ENCODE measurements at places on chromosomes 13 and 19.

GRCh38 chr13:41905600-41906254 lies 55.2 kb downstream of the VWA8 start:
- DNase-seq, result no peak

DNA sequence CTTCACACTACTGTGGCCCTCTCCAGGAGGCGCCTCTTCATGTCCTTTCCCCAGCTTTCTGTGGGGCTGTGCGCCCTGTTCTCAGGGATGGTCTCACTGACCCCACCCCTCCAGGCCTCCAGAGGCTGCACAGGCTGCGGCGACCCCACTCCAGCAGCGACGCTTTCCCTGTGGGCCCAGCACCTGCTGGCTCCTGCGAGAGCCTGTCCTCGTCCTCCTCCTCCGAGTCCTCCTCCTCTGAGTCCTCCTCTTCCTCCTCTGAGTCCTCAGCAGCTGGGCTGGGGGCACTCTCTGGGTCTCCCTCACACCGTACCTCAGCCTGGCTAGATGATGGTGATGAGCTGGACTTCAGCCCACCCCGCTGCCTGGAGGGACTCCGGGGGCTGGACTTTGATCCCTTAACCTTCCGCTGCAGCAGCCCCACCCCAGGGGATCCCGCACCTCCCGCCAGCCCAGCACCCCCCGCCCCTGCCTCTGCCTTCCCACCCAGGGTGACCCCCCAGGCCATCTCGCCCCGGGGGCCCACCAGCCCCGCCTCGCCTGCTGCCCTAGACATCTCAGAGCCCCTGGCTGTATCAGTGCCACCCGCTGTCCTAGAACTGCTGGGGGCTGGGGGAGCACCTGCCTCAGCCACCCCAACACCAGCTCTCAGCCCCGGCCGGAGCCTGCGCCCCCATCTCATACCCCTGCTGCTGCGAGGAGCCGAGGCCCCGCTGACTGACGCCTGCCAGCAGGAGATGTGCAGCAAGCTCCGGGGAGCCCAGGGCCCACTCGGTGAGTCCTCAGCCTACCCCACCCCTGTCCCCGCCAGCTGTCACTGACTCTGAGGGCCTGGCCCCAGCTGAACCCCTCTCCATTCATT lies 11.2 kb downstream of the ARHGAP33 start:
- DNase-seq, result no peak

- DNase-seq, result peak; percentile 20
These were observed 32.2 kb downstream of the ANKRD27 start for GRCh38 chr19:32642771-32643170.

- no peak for DNase-seq
These were observed 95.7 kb downstream of the FNDC3A start for GRCh38 chr13:49071341-49071937.

DNA sequence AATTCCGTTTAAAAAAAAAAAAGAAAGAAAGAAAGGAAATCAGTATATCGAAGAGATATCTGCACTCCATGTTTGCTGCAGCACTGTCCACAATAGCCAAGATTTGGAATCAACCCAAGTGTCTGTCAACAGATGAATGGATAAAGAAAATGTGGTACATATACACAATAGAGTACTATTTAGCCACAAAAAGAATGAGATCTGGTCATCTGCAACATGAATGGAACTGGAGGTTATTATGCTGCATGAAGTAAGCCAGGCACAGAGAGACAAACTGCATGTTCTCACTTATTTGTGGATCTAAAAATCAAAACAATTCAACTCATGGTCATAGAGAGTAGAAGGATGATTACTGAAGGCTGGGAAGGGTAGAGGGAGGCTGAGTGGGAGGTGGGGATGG lies 16.3 kb downstream of the ZNF565 start:
- no peak for DNase-seq

GRCh38 chr19:50377051-50377461 lies 799 bp downstream of the NR1H2 start:
- DNase-seq, result no peak

DNA sequence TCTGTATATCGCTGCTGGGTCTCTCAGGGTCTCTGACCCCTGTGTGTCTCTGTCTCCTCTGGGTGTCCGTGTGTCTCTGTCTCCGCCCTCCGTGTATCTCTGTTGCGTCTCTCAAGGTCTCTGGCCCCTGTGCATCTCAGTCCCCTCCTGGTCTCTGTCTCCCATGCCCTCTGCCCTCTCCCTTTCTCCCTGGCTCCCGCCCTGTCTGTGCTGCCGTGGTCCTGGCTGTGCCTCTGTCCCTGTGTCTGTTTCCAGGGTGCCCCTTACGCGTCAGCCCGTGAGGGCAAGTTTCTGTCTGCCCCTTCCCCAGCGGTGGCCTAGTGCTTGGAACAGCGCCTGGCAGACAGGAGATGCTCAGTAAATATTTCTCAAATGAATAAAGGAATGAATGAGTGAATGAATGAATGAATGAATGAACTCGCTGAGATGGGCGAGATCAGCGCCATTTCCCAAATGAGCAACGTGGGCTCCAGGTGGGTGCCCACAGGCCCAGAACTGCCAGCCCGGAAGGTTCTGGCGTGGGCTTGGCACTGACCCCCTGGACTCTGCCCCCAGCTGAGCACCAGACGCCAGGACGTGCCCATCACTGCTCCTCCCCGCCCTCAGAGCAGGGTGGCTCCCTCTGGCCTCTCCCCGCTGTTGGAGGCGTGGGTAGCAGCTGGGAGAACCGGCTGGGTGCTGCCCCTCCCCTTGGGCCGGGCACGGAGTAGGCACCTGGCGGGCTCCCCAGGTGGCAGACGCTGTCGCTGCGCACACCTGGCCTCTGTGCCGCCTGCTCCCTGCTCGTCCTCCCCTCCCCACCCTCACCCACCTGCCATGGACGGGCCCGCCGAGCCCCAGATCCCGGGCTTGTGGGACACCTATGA lies at the start of gene SULT2B1:
Gene SULT2B1, plus strand, starts transcription at position 736 of the 866 bp plus-strand sequence. Its CDS starts 81 bp downstream, at position 817.
- no peak for DNase-seq

- no peak for DNase-seq
These were observed 615.3 kb upstream of the SLITRK1 start for GRCh38 chr13:84497613-84498012.

- no peak for DNase-seq
These were observed 22.1 kb downstream of the STARD13 start for GRCh38 chr13:33263484-33263883.

DNA sequence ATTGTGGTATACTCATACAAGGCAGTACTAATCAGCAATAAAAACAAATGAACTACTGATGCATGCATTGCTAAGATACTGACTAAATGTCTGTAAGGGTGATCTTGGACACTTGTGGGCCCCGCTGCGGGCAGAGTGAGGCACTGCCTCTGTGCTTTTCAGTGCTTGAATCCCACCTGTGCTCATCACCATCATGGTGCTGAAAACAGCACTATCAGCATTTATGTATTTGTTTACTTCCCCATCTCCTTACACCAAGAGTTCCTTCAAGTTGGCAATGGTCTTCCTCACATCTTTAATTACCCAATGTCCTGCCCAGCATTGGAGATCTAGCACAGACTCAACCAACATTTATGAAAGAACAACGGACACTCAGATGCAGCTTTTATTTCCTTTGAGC lies 193.7 kb upstream of the RFC3 start:
- no peak for DNase-seq

DNA sequence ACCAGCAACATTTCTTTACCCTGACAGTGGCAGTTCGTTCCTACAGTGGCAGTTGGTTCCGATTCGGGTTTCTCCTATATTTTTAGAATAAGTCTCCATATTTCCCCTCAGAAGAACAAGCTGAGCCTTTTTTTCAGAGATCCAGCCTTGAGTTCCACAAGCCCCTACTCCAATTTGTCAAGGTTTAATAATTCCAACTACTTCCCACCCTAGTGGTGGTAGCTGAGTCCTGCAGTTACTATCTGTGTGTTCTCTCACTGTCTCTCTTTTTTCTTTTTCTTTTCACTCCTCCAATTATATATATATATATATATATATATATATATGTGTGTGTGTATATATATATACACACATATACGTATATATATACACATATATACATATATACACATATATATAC lies 1347.3 kb downstream of the PCDH9 start:
- DNase-seq, result no peak

- DNase-seq, result no peak
These were observed 81.0 kb upstream of the MAB21L1 start for GRCh38 chr13:35557475-35557874.

DNA sequence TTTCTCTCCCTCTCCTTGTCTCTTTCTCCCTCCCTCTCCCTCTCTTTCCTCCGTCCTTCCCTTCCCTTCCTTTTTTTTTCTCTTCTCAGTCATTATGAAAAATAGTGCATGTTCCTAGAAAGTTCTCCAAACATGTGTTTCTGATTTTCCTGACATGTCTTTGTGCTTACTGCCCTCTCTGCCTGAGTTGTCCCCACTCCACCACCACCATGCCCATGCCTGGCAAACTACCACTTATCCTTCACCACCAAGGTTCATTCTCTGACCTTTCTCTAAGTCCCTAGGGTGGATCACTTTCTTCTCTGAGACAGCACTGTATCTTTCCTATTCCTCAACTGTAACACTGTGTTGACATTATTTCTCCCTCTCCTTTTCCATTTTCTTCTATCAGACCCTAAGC lies 98.2 kb downstream of the LACC1 start:
- DNase-seq, result no peak

DNA sequence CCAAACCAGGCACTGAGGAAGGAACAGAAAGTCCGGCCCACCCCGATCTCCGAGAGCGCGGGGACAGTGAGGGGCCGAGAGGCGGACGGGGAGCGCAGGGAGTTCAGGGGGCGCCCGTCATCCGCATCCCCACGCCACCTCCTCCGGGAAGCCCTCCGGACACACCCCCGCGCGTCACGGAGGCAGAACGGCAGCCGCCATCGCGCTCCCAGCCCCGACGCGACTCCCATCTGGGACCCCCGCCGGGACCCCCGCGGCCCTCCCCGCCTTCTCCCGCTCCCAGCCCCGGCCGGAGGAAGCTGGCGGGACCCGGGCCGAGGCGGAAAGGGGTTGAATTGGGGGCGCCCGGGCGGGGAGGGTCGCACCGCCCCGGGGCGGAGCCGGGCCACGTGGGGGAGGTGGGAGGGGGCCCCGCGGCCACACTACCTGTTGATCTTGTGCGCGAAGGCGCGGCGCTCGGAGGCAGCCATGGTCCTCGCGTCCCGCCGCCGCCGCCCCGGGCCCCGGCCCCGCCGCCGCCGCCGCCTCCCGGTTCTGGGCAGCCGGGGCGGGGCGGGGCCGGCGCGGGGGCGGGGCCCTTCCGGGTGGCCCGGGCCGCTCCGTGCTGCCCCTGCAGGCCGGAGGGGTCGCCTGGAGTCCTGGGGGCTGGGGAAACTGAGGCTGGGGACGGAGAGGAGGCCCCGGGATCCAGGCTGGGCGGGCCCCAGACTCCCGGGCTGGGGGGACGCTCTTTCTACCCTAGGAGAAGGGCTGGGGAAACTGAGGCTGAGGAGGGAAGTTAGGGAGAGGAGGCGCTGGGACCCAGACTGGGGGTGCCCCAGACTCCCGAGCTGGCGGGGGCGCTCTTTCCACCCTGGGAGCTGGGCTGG lies at the start of gene DOCK6:
Gene DOCK6, minus strand, starts transcription at position 554 of the 869 bp plus-strand sequence. Its CDS starts 84 bp downstream, at position 470.
- DNase-seq, result no peak

DNA sequence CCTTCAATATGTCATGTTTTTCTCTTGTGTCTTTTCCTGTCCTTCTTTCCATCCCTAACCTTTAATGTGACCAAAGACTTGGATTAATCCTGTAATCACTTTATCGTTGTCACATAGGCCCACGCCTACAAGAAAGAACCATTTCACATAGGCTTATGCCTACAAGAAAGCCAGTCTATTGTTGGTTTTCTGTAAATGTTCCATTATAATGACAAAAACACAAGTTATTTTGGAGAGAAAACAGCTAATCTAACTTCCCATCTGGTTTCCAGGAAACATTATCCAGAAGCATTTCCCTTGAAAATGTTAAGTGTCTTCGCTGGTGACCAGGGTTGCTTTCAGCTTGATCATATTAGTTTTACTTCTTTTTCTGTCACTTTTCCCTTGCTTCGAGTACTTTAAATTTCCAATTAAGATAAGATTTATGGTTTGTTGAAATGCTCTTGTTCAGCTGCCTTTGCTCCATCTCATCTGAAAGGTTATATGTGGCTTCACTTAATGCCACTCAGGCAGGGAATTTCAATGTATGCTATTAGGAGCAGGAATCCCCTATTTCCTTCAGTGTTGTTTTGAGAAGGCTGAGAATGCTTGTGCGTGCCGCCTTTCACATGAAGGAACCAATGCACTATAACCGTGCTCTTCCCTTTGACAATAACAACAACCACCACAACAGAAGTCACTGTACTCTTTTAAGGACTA lies 708.2 kb downstream of the EFNB2 start:
- no peak for DNase-seq

DNA sequence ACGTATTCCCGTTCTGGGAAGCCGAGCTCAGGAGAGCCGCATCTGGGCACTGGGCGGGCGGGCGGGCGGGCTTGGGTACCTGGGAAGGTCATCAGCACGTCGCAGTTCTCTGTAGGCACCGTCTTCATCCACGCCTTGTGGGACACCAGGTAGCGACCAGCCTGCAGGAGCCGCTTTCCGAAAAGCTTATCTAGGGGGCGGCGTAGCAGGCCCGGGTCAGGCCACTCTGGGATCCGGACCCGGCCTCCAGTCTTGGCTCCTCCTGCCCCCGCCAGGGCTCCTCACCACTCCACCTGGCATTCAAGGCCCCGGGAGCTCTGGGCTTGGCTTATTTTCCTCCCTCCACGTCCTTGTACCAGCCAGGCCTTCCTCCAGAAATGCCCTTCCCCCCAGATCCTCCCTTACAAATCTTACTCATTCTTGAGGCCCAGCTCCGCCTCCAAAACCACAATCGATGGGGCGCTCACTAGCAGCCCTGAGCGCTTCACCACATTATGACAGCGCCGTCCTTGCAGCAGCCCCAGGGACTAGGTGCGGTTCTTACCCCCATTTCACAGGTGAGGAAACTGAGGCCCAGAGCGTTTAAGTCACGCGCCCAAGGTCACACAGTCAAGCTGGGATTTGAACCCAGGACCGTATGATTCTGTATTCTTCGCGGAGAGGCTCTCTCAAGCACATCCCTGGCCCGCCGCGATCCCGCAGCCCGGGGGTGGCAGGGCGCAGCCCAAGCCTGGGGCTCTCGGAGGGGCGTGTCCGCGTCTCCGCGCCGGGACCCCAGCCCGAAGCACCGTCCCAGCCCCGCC lies 843 bp downstream of the ANO8 start:
- DNase-seq, result no peak

DNA sequence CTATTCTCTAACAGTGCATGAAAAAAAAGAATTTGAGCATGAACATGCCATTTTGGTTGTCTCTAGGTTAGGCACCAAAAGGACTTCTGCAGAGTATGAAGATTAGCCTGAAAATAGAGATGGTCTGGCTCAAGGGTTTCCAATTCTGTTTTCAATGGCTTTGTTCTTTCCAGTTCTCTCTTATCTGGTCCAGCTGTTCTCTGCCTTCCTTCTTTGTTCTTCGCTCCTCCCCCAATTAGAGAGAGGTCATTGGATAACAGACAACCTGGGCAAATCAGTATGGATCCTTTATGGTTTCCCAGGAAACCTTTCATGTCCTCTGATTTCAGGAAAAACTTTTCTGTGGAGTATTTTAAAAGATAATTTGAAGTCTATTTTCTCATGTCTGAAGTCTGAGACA lies 623.4 kb downstream of the PCDH17 start:
- DNase-seq, result no peak

- no peak for DNase-seq
These were observed 330.2 kb downstream of the TEX29 start for GRCh38 chr13:111650626-111651025.
